ENCODE measurements at places on chromosomes 12 and 14. TPM values are rescaled to one million over a fixed set of nuclear protein-coding genes. Genes with fewer than 3 reads are reported as not detected.

Gene MYF6
- total RNA-seq = not detected

Gene LRRK2
- total RNA-seq = 1.6 TPM

Gene STAC3
- total RNA-seq = 0.61 TPM

Gene PMEL
- 1.1 TPM for total RNA-seq

Gene KRT82
- total RNA-seq = not detected

Gene ERG28
- 15.6 TPM for total RNA-seq

Gene ZDHHC22
- 0.21 TPM for total RNA-seq

Gene HEBP1
- total RNA-seq = 63.3 TPM

Data from A549 treated with Mapracorat at 1 μM for 4 hours (cell line).